Stimulated activated CD4-positive, alpha-beta T cell treated with anti-CD3 and anti-CD28 coated beads, TNF-alpha, amount 100 ng/mL, for 4 hours (primary cell): ENCODE measurements at places on chromosomes 5 and 9.

DNA sequence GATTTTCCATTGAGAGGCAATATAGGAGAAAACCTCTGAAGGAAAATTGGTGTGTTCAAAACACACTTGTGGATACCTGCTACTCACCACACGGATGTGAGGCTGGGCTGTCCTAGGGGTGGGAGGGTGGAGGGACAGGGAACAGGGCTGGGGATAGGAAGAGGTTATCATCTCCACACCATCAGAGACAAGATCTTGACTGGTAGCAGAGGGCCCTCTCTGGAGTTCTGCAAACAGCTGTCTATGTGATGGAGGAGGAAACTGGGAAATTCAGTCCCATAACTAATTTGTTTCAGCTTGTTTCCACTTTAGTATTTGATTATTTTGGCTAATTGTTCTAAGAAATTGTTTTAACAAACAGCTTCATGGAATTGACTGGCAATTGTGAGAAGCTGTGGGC lies 91.6 kb upstream of the FSTL4 start:
- no peak for DNase-seq

DNA sequence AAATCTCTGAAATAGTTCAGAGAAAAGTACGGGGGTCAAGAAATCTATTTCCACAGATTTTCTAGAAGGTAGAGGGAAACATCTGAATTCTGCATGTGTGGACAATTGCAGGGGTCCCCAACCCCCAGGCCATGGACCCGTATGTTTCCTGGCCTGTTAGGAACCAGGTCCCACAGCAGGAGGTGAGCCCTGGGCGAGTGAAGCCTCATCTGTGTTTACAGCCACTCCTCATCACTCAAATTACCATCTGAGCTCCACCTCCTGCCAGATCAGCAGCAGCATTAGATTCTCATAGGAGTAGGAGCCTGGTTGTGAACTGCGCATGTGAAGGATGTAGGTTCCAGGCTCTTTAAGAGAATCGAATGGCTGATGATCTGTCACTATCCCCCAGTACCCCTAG lies 200.5 kb upstream of the EDIL3 start:
- DNase-seq, result no peak

DNA sequence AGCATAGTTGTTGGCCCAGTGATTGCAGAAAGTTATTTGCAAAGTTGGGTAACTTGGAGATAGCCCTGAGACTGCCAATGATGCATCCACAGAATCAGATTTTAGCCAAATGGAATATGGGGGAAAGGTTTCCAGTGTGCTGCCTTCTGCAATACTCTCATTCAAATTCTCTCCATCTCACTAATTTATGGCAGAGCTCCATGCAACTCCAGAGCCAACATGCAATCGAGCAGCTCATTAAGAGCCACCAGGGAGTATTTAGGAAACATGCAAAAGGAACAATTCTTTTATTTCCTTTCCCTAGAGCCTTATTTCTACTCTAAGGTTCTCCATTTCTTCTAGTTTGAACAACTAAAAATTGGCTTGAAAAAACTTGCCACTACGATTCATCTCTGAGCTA lies 135.9 kb upstream of the MARCHF11 start:
- no peak for DNase-seq

- no peak for DNase-seq
Measured at GRCh38 chr9:3337515-3338225, 188.1 kb downstream of the RFX3 start.

- DNase-seq, result no peak
Measured at GRCh38 chr9:5326893-5327548, 12.7 kb downstream of the RLN1 start.

- DNase-seq, result no peak
Measured at GRCh38 chr9:37956904-37957663, 53.2 kb upstream of the SLC25A51 start.

- DNase-seq, result no peak
Measured at GRCh38 chr5:42949348-42950115, 90.6 kb downstream of the ANXA2R start.

- no peak for DNase-seq
Measured at GRCh38 chr5:144195448-144195847, 24.8 kb downstream of the KCTD16 start.

GRCh38 chr5:173352366-173353349 lies 24.4 kb upstream of the STC2 start:
- no peak for DNase-seq

DNA sequence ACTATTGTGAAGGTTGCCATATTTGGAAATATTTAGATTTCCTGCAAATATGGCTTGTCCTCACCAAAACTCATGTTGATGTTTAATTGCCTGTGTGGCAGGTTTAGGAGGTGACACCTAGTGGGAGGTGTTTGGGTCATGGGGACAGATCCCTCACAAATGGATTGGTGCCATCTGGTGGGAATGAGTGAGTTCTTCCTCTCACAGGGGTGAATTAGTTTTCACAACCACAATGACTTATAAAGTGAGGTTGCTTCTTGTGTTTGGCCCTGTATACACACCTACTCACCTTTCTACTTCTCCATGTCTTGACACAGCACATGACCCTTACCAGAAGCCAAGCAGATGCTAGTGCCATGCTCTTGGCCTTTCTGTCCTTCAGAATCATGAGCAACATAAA lies 41.1 kb downstream of the ISOC1 start:
- DNase-seq, result no peak

DNA sequence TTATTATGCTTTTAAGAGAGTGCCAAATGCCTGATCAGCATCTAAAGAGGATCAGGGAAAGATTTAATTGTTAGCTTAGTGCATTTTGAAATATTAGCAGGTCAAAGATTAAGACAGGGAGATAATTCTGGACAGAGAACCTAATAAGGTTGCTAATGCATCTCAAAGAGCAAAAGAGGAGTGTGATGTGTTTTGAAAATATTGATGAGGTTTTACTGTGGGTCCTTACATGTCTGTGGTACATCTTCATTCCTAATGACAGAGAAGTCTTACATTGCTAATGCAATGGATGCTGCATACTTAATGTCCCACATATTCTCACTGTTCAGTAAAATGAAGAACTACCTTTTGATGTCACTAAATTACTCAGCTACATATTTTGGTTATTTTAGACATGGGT lies 154.1 kb downstream of the TAF11L14 start:
- no peak for DNase-seq

DNA sequence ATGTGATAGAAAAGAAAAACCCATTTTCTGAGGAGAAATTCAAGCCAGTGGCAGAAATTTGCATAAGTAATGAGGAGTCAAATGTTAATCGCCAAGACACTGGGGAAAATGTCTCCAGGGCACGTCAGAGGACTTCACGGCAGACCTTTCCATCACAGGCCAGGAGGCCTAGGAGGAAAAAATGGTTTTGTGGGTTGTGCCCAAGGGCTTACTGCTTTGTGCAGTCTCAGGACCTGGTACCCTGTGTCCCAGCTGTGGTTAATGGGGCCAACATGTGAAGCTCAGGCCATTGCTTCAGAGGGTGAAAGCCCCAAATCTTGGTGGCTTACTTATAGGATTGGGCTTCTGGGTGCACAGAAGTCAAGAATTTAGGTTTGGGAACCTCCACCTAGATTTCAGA lies 54.8 kb upstream of the ADAMTS2 start:
- no peak for DNase-seq

DNA sequence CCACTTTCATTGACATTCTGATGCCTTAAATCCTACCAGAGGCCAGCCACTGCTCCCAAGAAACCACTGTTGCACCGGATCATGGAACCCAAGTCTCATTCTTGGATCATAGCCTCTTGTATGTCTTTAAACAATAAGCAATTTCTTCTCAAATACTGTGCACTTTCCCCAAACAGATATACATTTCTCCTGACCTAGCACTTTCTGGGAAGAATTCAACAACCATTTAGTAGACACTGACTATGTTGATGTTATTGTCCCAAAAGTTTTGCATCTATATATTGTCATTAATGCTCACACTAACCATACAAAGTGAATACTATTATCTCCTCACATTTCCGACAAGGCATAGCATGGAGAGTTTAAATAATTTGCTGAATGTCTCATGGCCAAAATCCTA lies 123.3 kb downstream of the GNAQ start:
- DNase-seq, result no peak

GRCh38 chr5:28714907-28715698 lies 1676.7 kb upstream of the CDH9 start:
- DNase-seq, result no peak

DNA sequence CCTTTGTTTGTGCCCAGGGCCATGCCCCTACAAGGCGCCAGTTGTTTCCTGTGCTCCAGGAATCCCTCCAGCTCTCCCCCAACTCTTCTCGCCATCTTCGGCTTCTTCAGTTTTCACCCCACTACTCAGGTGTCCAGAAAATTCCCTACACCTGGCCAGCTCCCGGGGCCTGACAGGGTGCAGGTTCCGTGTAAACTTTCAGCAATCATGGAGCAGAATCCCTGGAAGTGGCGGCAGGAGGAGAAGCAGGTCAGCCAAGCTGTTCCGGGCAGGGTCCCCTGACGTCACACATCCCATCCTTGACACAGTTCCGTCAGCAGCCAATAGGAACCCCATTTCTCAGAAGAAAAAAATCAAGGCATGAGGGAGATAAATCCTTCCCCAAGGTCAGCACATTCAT lies 12.2 kb upstream of the ADGRD2 start:
- DNase-seq, result no peak

GRCh38 chr9:4987961-4988421 lies 2.9 kb downstream of the JAK2 start:
- peak; percentile 18 for DNase-seq

DNA sequence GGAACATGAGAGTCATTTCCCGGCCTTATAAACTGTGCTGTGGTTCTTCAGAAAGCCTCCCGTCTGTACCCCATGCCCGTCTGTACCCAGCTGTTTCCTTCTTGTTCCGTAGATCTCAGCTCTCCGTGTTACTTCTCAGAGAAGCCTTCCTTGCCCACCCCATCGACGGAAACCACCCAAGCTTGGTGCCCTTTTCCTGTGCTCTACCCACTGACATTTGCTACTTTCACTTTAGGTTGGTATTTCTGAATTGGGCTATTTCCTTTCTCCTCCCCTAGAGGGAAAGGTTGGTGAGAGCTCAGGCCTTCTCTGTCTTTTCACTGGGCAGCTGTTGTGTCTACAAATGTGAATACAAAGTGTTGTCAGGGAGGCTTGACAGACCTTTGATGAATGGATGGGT lies 764.5 kb upstream of the ADAMTS16 start:
- no peak for DNase-seq
